ENCODE measurements at places on chromosomes 1 and 21. TPM values are rescaled to one million over a fixed set of nuclear protein-coding genes. Genes with fewer than 3 reads are reported as not detected.
A peak's percentile ranks its signal among the peaks of the same experiment; 100 is the strongest.

Gene TMEM61
- total RNA-seq: not detected

DNA sequence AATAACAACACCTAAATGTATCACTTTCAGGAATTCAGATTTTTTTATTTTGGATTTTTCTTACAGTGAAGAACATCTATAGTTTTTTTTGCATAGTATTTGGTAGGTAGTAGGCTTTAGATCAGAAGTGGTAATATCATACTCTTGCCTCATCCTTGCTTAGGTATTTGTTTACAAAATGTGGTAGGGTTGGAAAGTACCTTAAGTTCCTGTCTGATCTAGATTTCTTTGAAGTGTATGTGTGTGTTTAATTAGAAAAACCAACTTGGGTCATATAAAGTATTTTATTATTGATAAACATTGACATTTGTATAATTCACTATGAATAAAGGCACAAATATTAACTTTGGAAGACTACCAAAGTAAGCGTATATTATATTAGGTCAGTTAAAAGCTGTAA is 85.3 kb upstream of the GPR88 start:
- H3K4me3 ChIP-seq: no peak overlapping the region
- H3K27me3 ChIP-seq: no peaks in the 10 kb centered on the region
- no peak overlapping the region for H3K27ac ChIP-seq
- no peaks in the 10 kb centered on the region for H3K4me1 ChIP-seq
- H3K36me3 ChIP-seq: no peaks in the 10 kb centered on the region

Gene FAM3B
- total RNA-seq: not detected

Gene VWA1
- 1.4 TPM for total RNA-seq

DNA sequence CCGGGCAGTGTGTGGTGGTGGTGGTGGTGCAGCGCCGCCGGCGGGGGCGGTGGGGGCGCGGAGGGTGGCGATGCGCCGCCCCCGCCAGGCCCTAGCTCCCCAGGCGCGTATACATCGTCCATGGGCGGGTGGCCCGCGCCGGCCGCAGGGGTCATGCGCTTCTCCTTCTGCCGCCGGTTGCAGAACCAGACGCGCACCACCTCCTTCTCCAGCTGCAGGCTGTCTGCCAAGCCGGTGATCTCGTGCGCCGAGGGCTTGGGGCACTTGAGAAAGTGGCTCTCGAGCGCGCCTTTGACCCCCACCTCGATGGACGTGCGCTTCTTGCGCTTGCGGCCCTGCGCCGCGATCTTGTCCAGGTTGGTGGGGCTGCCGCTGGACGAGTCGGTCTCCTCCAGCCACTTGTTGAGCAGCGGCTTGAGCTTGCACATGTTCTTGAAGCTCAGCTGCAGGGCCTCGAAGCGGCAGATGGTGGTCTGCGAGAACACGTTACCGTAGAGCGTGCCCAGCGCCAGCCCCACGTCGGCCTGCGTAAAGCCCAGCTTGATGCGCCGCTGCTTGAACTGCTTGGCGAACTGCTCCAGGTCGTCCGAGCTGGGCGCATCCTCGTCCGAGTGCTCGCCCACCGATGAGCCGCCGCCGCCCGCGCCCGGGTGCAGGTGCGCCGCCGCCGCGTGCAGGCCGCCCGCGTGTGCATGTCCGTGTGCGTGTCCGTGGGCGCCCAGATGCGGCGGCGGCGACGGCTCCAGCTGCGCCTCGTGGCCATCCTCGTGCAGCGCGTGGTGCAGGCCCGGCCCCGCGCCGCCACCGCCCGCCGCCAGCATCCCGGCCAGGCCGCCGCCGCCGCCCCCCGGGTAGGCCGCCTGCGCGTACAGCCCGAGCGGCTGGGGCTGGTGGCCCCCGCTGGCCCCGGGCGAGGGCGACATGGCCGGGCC is 926 bp downstream of the POU3F1 start:
- no peaks in the 10 kb centered on the region for H3K4me1 ChIP-seq
- no peak overlapping the region for H3K27ac ChIP-seq
- H3K4me3 ChIP-seq: no peak overlapping the region
- no peaks in the 10 kb centered on the region for H3K36me3 ChIP-seq
- DNase-seq: peak; percentile 14

DNA sequence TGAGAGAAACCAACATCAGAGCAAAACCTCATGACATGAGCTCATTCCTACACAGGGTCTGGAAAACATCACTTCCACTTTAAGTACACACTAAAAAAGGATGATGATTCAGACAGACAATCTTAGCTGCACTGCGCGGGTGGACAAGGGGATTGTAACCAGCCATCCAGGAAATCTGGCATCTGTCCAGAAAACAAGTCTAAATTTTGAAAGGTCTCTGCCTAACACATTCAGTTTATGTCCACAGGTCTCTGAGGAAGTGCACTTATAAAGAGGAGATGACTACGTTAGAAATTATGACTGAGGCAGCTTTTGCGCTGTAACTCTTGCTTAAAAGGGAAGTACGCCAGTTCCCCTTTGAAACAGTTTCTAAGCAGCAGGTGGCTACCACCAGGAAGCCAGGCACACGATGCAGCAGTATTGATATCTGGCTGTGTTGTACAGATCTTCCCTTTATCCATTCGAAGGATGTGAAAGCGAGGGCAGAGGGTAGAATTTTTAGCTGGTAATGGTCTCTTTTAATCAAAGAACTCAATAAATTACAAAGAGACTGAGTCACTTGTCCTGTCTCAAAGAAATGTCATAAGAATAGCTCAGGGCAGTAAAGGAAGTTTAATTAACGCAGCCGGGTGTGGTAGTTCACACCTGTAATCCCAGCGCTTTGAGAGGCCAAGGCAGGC is 128.0 kb downstream of the SETD4 start:
- H3K27ac ChIP-seq: peak overlapping the region; percentile 63
- H3K27me3 ChIP-seq: no peaks in the 10 kb centered on the region
- no peaks in the 10 kb centered on the region for H3K36me3 ChIP-seq
- peaks cover 24% of the 10 kb centered on the region for H3K4me1 ChIP-seq
- peak overlapping the region; percentile 51 for H3K4me3 ChIP-seq
- peak; percentile 91 for DNase-seq

Gene EXO1
- total RNA-seq: 6.2 TPM

Gene FCMR
- total RNA-seq: not detected

GRCh38 chr21:32477424-32477745 is 64.9 kb downstream of the EVA1C start:
- no peak for DNase-seq
- no peaks in the 10 kb centered on the region for H3K27me3 ChIP-seq
- H3K36me3 ChIP-seq: no peaks in the 10 kb centered on the region
- no peak overlapping the region for H3K27ac ChIP-seq
- H3K4me1 ChIP-seq: peaks cover 15% of the 10 kb centered on the region

Gene NTMT2
- not detected for total RNA-seq

Gene SDCCAG8
- 29.4 TPM for total RNA-seq

Gene CLIC6
- not detected for total RNA-seq

GRCh38 chr21:44952116-44952928 is 12.5 kb downstream of the SLX9 start:
- H3K4me3 ChIP-seq: no peak overlapping the region
- no peak for DNase-seq
- H3K4me1 ChIP-seq: no peaks in the 10 kb centered on the region
- H3K27me3 ChIP-seq: no peaks in the 10 kb centered on the region
- H3K27ac ChIP-seq: no peak overlapping the region

DNA sequence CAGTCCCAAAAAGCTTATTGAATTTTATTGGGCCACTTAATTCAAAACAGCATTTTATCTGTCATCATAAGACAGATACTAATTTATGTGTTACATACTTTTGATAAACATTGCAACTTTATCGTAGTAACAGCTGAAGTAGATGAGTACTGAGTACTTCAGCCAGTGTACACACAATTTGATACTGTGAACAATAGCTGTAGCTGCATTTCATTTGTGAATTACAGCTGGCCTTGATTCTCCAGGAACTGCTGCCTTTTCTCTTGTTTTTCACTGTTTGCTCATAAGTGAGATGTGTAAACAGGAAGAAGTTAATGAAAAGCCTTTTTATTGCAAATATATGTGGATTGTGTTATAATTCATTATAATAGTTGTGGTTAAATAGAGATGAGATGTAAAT is 10.2 kb downstream of the UAP1 start:
- peak overlapping the region; percentile 22 for H3K4me3 ChIP-seq
- H3K36me3 ChIP-seq: peaks cover 76% of the 10 kb centered on the region
- no peak for DNase-seq

DNA sequence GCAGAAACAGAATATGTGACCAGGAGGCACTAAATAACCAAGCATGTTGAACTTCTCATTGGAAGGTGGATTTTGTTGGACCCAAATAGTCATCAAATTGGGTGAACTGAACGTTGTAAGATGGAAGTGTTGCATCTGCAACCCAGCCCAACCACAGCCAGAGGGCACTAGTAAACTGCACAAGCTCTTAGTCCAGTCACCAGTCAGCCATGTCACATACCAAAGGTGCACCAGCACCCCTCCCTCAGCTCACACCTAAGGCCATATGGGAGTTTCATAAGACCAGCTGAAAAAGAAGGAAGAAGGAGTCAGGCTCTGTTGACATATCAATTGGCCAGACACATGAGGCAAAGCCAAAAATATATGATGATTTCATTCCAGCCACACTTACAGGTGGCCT is 481.7 kb upstream of the NR5A2 start:
- no peaks in the 10 kb centered on the region for H3K4me1 ChIP-seq
- H3K36me3 ChIP-seq: no peaks in the 10 kb centered on the region
- H3K4me3 ChIP-seq: no peak overlapping the region
- H3K27ac ChIP-seq: no peak overlapping the region
- peak; percentile 13 for DNase-seq
- peaks cover 14% of the 10 kb centered on the region for H3K27me3 ChIP-seq
